NCI-H187 (cell line): ENCODE measurements at places on chromosomes 3 and 15.

DNA sequence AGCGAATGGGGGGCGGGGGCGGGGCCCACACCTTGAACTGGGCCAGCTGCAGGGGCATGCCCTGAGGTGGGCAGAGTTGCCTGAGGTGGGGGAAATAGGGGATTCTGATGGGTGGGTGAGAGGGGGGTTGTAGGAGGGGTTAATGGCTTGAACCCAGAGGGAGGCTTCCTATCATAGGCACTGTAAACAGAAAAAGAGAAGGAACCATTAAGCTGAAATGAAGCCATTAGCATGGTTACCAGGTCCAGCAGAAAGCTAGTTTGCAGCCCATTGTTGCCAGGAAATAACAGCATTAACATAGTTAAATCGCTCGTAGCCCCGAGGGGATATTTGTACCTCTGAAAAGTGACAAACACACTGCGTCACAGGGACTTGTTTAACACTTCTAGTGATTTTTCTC is 29.0 kb downstream of the ETV5 start:
- DNase-seq, result no peak

DNA sequence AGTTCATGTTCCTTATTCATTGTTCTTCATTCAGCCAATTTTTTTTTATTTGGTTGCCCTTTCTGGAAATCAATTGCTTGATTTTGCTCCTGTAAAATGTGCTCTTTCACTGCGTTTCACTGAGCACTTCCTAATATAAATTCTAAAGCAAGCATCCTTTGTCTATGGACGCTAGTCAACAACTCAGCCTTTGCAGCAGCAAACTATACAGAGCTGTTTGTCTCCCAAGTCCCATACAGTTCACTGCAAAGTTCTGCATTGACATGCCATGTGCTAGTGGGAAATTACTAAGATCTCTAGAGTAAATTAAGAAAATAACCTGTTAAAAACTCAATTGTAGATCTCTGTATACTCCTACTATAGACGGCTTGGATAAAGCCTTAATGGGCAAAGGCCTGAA is 130.1 kb upstream of the BHLHE40 start:
- no peak for DNase-seq

DNA sequence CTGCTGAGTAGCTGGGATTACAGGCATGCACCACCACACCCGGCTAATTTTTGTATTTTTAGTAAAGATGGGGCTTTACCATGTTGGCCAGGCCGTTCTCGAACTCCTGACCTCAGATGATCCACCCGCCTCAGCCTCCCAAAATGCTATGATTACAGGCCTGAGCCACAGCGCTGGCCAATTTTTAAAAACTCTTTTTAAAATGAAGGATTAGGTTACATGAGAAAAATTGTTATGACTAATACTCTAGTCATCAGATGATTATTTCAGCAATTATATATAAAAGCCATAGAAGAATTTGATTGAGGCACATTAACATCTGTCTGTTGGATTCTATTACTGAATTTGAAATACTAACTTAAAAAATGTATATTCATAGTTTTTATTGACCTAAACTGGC is 134.1 kb upstream of the MNS1 start:
- no peak for DNase-seq

- no peak for DNase-seq
Observed at GRCh38 chr3:115912372-115912771, 289.1 kb downstream of the GAP43 start.

DNA sequence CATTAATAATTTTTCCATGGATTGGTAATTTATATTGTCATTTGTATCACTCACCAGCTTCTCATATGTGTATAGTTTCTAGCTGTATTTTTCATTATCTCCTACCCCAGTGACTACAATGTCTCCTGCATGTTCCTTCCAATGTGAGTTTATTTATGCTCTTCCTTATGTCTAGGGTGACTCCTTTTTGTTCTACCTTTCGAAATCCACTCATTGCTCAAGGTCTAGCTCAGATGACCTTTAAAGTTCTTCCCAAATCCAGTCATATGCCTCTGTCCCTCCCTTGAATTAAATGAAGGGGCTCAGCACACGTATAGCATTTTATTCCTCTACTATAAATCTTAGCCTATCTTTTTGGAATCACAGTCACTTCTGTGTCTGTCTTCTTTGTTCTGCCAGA is 53.0 kb downstream of the TMEM45A start:
- DNase-seq, result no peak

GRCh38 chr15:57184502-57184901 is 191.8 kb upstream of the CGNL1 start:
- DNase-seq, result no peak

GRCh38 chr3:12253516-12254343 is 35.1 kb upstream of the PPARG start:
- DNase-seq, result no peak

- DNase-seq, result no peak
Observed at GRCh38 chr15:52394118-52394517, 98.5 kb upstream of the MYO5C start.

GRCh38 chr3:142963234-142963515 is 299 bp downstream of the PAQR9 start:
- no peak for DNase-seq

- DNase-seq, result no peak
Observed at GRCh38 chr3:75332794-75333193, 331.3 kb upstream of the FRG2C start.

DNA sequence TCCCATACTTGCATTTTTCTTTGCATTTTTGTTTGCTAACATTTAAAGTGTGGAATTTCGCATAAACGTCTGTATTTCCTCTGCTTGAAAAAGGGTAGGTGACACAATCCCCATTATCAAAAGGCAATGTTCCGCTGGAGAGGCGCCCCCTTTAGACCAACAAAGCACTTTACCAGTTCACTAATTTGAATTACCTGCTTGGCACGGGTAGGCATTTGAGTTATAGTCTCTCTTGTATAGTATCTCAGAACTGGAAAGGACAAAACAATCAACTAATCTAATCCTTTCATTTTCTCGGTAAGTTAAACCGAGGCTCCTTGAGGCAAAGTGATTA is 775 bp upstream of the CCDC39 start:
- DNase-seq, result no peak

- DNase-seq, result no peak
Observed at GRCh38 chr15:101135532-101136166, 116.2 kb downstream of the CHSY1 start.

- DNase-seq, result no peak
Observed at GRCh38 chr3:26229801-26230200, 392.8 kb upstream of the LRRC3B start.

DNA sequence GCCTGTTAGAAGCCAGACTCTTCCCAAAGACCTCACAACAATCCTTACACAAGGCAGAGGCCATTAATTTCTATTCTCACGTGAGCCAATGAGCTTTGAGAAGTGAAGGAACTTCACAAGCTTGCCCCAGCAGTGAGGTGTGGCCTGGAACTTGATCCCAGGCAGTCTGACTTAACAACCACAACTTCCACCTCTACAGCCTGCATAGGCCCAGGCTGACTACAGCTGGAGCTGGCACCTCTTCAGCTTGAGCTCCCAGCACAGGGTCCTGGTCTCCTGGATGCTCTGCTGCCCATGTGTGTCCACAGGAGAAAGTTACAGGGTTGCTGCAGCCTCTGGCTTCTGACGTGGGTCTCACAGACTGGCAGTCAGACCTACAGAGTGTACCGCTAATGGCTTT is 111.0 kb downstream of the ERC2 start:
- DNase-seq, result peak; percentile 53

GRCh38 chr15:66402761-66403284 is 16.1 kb downstream of the MAP2K1 start:
- DNase-seq, result no peak

- DNase-seq, result no peak
Observed at GRCh38 chr3:16502347-16502908, 11.1 kb downstream of the RFTN1 start.

DNA sequence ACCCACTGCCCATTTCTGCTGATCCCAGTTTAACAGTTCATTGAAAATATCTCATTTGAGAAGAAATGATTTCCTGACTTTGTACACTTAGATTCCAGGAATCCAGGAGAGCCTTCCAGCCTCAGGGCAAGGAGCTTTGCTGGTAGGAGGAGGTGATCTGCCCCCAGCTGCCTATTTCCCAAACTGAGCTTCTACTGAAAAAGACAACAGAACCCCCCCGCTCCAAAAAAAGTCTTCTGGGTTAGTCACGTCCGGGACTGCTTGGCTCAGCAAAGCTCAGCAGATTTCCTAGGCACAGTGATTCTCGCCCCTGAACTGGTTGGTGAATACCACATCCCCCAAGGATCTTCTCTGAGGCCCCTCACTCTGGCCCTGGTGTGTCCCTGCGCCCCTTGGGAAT is 13.1 kb downstream of the SLC6A6 start:
- no peak for DNase-seq

- no peak for DNase-seq
Observed at GRCh38 chr15:36161108-36161507, 418.3 kb upstream of the CDIN1 start.

GRCh38 chr15:52261498-52262242 is 33.9 kb downstream of the MYO5C start:
- no peak for DNase-seq

- DNase-seq, result no peak
Observed at GRCh38 chr3:128349963-128350599, 116.6 kb downstream of the DNAJB8 start.

DNA sequence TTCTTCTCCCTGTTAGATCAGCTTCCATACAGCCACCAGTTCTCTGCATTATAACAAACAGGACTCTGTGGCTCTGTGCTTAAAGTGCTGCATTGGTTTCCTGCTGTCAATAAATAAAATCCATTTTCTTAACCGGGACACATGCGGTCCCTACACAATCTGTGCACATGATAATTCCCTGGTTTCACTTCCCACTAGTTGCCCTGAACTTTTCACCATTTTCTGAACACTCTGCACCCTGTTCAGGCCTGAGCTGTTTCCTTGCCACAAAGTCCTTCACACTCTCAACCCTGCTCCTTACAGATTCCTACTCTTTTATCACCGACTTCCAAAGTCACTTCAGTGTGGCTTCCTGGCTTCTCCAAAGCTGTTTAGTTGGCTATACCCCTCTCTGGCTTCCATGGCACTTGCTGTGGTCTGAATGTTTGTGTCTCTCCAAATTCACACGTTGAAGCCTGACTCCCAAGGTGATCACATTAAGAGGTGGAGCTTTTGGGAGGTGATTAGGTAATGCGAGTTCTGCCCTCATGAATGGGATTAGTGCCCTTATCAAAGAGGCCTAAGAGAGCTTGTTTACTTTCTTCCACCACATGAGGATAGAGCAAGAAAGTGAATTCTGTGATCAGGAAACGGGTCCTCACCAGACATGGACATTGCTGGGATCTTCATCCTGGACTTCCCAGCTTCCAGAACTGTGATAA is 233.4 kb downstream of the CHST2 start:
- DNase-seq, result no peak

DNA sequence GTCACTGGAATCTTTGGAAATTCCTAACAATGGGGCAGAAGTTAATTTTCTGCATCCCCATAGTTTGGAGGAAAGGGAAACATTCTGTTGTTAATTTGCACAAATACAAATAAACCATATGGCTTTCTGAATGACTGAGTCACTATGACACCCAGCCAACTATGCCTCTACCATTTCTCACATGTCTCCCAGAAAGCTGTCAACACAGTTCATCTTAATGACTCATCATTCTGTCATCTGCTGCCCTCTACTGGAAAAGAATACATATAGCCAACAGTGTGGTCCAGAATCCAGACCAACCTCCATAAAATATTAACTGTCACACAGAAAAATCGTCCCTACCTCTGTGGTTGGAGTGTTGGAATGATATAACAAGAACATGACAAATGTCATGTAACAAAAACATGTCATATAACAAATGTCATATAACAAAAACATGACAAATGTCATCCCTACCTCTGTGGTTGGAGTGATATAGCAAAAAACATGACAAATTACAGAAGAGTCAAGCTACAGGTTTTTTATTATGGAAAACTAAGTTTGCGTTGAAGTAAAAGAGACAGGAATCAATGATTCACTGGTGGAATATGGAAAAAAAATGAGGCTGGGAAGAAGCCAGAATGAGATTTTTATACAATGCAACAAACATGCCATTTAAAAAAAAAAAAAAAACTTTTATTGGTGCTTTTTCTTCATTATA is 47.7 kb upstream of the GYG1 start:
- peak; percentile 39 for DNase-seq

DNA sequence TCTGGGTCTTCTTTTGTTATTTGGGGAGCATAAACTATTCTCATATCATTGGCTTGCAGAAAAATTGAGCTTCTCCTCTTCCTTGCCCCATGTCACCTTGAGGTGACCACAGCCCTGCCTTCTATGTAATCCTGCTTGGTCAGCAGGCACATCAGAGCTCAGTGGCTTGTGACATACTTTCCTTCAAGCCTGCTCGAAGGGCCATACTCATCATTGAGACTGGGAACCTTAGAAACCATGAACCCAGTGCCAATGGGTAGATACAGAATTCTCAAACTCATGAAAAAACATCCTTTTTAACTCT is 3.7 kb upstream of the CCR2 start:
- no peak for DNase-seq

- no peak for DNase-seq
Observed at GRCh38 chr15:70483513-70483912, 279.8 kb downstream of the UACA start.

- no peak for DNase-seq
Observed at GRCh38 chr3:58829321-58830000, 162.9 kb upstream of the FAM3D start.

- DNase-seq, result no peak
Observed at GRCh38 chr15:52496175-52496574, 32.5 kb downstream of the MYO5A start.

GRCh38 chr15:92316586-92317295 is 76.9 kb upstream of the ST8SIA2 start:
- DNase-seq, result no peak

DNA sequence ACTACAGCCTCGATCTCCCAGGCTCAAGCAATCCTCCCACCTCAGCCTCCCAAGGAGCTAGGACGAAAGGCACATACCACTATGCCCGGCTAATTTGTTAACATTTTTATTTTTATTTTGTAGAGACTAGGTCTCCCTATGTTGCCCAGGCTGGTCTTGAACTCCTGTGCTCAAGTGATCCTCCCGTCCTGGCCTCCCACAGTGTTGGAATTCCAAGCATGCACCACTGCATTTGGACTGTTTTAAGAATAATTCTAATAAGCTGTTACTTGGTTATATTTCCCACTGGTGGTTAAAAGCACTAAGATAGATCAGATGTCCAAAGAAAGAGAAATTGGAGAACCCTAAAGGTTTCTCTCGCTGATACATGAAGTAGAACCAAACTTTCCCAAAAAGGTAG is 3.1 kb downstream of the AAGAB start:
- no peak for DNase-seq

DNA sequence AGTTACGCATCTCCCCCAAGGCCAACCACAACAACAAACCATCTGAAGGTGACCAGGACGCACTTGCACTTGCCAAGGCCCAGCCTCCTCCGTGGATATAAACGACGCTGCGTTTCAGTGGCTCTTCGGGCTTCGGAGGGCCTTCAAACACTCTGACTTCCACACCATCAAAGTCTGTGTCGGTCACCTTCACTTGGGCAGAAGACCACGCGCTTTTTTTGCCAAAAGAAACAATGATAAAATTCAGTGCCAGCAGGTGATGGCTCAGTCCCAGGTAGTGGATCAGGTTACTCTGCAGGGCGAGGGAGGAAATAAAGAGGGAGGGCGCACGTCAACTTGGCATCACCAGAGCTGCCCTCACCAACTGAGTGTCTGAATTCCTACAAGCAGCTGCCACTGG is 63.0 kb downstream of the NCEH1 start:
- DNase-seq, result no peak

- DNase-seq, result no peak
Observed at GRCh38 chr3:165669504-165669903, 167.7 kb downstream of the BCHE start.
